Retina (tissue), 1 donor: ENCODE measurements at places on chromosomes 4 and X.
A peak's percentile ranks its signal among the peaks of the same experiment; 100 is the strongest.

- peak; percentile 8 for DNase-seq
Observed at GRCh38 chrX:108537005-108537404, 97.4 kb downstream of the COL4A5 start.

DNA sequence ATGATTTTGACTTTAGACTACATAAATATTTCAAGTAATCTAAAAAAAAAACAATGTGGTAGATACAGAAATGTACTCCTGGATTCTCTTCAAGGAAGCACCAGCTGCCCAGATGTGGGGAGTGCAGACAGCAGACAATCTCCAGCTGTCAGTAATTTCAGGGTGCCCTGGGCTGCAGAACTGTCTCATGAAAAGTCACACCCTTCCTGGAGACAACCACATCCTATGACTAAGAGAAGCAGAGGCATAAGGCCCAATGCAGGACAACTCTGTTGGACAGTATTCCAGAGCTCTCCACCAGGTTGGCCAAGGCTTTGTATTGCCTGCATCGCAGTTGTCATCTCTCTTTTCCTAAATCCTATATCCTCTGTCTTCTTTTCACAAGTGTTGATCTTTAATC lies 34.4 kb upstream of the BLTP1 start:
- DNase-seq, result no peak

DNA sequence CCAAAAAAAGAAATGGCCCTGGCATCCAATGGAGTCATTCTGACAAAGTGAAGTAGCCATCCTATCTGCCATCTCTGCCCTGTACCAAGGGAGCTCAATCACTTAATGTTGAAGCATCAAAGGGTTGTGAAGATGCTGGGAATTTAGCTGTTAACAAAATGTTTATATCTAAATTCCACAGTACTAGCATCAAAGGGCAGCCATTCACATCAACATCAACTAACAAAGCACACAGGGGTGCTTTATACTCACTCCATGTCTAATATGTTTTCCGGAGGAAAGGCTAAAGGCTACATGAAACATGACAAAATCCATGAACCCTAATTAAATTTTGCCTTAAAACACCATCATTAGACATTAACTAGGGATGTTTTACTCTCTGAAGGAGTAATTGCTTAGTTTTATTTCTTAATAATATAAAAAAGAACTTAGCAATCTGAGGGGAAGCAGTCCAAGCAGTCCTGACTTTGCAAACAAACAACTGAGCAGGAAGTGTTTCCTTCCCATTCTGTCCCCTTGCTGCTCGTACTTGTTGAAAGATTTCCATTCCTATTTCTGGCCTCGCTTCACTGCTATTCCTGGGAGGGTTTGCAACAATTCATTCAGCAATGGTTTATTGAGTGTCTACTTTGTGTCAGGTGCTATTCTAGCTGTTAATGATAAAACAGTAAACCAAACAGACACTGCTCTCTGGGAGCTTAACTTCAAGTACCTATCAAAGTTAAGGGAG lies 208.6 kb upstream of the SLC7A11 start:
- DNase-seq, result no peak

DNA sequence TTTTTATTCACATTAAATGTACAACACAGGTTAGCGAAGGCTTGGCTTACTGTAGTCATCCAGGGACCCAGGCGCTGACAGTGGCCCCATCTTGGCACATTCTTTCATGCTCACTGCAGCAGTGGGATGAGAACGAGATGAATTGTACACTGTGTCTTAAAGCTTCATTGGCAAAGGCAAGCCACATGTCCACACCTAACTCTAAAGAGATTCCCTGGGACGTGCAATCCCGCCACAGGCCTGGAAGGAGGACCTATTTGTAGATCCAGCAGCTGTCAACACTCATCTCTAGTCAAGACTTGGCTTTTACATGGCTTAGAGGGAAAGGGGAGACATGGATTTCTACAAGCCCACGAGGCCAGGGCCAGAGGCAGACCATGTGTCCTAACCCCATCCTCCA lies 16.1 kb upstream of the CXCR3 start:
- DNase-seq, result no peak

DNA sequence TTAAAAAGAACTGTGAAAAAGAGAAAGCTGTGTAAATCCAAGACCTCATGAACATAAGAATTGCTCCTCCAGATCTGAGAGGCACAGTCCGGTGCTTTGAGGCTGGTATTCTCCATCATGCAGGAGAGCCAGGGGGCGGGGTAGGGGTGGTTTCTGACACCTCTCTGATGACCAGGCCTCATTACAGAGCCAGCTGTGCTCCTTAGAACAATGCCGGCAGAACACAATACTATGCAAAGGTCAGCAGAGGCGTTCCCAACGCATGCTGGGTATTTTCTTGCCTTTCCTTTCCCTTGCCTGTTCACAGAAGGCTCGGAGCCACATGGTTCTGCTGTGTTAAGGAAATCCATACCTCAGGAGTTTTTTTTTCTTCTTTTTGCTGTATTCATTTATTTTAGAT lies 91.2 kb upstream of the SOD3 start:
- peak; percentile 19 for DNase-seq

- DNase-seq, result no peak
Observed at GRCh38 chr4:26048950-26049349, 134.9 kb downstream of the SMIM20 start.

DNA sequence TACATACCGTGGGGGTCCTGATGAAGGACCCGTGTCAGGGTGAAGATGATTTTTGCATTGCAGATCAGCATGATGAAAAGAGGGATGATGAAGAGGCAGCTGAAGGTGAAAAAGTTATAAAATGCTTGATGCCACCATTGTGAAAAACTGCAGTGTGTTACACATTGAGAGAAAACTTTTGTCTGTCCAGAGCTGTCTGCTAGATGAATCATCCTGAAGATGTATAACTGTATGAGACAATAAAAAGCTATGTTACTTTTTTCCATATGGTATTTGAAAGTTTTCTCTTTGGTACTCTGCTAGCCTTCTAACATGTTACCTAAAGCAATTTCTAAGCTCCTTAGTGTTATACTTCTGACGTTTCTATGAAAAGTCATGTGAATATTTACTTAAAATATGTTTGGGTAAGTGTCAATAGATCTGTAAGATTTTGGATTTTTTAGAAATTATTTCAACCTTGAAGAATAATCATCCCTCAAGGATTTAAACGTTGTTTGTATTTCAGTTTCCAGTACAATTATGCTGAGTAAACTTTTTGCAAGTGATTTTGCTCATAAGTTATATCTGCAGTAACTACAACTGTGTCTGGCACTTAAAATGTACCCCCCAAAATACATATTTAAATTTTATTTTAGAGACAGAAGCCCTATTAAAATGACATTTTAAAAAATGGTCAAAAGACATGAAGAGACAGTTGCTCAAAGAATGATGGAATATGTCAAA lies 9.5 kb downstream of the GNRHR start:
- DNase-seq, result no peak

DNA sequence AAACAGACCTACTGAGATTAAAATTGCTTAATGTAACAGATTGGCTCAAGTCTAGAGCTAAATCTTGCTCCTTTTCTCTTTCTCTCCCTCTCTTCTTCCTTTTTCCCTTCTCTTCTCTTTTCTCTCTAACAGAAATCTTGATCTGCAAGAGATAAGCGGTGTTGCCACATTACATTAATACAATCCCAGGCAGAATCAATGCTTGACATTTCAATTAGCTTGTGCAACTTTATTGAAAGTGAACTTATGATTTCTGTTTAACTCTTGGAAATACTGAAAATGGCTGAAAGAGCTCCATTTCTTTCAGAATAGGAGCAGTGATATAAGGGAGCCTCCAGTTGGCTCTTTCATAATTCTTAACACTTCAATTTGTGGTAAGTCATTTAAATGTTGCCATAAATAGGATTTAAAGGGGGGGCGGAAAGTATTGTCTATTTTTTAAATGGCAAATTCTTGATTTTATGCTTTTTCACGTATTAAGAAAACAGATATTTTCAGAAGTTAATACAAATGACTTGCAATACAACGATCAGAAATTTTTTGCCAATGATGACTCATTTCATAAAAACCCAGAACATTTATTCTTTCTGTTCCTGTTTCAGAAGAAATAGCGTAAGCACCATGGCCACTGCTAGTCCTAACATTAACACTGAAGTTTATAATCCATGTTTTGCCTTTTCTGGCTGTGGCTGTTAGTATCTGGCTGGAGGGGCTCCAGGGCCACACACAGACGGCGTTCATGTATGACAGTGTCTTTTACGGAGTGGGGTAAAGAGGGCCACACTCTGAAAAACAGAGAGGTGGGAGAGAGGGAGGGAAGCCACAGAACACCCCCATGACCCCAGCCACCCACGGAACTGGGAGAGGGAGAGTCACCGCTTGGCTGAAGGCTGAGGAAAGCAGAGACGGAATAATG lies 115.7 kb upstream of the FAT1 start:
- DNase-seq, result no peak

- peak; percentile 37 for DNase-seq
Observed at GRCh38 chrX:10566716-10567097, 53.7 kb downstream of the MID1 start.

- no peak for DNase-seq
Observed at GRCh38 chrX:9656277-9656676, 109.4 kb downstream of the GPR143 start.

GRCh38 chrX:149275836-149276235 lies 229.3 kb downstream of the IDS start:
- DNase-seq, result no peak

DNA sequence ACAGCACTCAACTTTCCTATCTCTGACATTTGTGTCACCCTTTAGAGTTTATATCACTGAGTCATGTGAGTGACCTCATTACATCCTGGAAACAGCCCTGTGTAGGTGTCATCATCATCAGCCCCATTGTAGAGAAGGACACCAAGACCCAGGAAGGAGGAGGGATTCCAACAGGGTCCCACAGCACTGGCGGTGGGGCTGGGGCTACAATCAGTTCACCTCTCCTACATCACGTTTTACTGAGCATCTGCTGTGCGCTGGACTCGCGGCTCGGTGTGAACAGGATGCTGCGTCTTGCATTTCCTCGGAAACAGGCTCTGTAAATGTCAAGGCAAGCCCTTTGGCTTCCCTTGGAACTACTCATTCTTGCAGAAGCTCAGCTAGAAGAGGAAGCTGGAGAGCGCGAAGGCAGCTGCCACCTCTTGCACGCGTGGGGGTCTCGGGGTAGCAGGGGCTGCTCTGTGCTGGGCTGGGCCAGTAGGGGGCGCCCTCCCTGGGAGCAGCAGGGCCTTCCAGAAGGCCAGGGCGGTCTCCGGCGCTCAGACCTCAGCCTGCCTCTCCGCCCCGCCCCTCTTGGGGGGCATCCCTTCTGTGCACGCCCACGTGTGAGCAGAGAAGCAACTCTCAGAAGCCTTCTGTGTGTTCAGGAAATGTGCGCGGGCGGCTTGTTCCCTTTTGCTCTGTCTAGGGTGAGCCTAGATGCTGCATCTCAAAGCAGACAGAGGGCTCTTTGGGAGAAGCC lies 29.0 kb downstream of the REELD1 start:
- DNase-seq, result no peak

- no peak for DNase-seq
Observed at GRCh38 chr4:17232566-17233253, 279.2 kb downstream of the QDPR start.

DNA sequence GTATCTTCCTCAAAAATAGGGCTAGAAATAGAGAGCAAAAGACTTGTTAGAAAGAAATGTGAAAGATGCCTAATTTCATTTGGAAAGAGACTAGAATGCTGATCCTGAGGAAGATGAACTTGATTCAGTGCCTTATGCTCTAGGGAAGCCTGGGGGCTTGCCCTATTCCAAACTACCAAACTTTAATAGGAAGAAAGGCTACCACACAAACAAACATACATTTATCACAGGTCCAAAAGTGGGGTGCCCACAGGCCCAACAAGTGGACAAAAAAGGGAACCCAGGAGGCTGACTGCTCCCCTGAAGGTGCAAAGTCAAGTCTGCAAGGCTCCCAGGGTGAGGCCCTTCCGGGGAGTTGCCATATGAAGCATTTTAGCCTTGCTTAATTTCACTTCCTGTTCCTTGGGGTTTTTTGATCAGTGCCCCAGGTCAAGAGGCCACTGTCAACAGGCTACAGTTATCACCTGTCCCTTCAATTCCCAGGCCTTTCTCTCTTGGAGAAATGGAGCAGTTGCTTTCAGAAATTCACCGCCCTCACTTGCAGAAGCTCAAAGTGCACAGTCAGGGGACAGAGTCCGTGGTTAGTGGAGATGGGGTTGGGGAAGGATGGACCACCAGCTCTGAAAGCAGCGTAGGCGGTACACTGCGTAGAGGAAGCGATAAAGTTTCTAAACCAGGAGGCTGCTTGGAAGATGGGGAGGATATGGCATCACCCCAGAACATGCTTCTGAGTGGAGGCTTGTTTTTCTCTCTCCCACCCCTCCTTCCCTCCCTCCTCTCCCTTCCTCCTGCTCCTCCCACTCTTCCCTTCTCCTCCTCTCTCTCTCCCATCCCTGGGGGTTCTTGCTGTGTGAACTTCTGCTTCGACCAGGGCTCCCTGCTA lies 36.4 kb downstream of the TMEM154 start:
- no peak for DNase-seq

- no peak for DNase-seq
Observed at GRCh38 chrX:50154429-50154828, 46.4 kb downstream of the AKAP4 start.

DNA sequence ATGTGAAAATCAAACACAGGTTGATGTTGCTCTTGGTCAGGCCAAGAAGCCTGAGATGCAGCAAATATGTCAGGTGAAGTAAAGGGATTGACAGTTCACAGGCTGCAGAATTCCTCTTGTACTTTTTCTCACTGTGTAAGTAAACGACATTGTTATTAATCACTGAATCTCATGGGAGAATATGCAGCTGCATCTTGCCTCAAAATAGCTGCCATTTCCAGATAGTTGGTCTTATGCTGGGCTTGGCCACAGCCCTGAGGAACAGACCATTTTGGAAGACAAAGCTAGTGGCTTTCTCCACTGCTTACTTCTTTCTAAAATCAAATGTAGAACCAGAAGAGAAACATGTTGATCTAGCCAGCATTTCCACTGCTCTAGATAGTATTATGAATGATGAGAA lies 403.4 kb upstream of the NR3C2 start:
- DNase-seq, result no peak

DNA sequence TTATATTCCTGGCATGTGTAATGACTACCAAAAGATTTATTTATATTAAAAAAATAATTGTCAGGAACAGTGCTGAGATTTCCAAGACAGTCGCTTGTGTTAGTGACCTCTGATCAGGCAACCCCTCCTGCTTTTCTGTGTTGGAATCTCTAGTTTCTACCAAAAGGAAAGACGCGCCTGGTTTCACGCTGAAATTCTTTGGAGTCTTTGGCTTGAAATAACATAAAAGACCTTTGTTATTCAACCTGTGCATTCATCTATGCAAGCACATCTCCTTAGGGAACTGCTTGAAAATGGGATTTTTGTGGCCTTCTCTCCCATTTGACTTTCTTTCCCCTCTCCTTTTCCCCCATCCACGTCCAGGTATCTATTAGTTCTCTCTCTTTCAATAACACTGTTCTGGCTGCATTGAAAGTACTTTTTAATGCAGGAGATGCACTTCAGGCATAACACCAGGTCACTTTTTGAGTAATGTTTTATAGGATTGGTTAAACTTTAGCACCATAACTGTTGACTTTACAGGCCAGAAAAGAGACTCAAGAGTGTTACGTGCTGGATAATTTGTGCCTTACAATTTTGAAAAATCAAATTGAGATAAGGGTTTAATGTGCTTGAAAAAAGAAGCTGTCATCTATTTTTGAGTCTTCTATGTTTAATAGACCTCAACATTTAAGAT lies 172.7 kb downstream of the GPAT3 start:
- DNase-seq, result no peak

GRCh38 chr4:169915545-169915944 lies 110.7 kb downstream of the MFAP3L start:
- DNase-seq, result no peak

GRCh38 chr4:117001077-117001476 lies 84.3 kb downstream of the TRAM1L1 start:
- no peak for DNase-seq
